ENCODE measurements at places on chromosomes 3 and 15.

GRCh38 chr3:125638799-125639198 is 43.5 kb upstream of the OSBPL11 start:
- no peak for DNase-seq

DNA sequence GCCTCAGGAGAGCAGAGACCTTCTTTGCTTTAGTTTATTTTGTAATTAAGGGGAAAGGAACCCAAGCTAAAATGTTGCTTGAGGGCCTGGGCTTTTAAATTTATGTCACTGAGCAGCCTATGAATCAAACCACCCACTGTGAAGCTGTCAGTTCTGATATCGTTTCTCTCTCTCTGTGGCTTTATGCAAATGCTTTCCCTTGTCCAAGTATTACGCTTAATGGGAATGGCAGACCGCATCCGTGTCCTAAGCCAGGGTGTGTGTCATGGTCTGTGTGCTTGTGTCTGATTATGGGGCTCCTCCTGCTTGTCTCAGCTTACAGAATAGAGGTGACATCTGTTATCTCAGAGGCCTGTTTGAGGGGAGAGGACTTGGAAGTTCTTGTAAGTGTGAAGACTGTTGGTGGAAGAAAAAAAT is 82.4 kb downstream of the EBLN2 start:
- DNase-seq, result no peak

- DNase-seq, result no peak
Observed at GRCh38 chr15:41945221-41945620, 27.1 kb downstream of the EHD4 start.

DNA sequence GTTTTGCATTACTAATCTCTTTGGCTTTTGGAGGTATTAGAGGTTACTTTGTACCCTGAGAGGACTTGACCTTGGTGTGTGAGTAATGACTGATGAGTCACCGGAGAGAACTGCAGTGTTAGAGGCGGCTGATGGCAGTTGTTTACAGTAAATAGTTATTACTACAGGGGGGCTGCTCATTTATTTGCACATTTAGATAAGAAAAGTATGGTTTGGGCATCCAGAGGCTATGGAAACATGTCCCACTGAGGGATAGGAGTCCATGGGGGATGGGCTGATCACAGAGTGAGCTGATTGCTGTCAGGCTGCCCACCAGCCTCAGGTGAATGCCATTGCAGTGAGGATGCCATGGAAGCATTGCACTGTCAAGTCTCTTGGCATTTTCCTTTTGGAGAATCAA is 17.3 kb upstream of the STAC start:
- peak; percentile 36 for DNase-seq

GRCh38 chr3:105480768-105481167 is 114.1 kb downstream of the ALCAM start:
- no peak for DNase-seq

DNA sequence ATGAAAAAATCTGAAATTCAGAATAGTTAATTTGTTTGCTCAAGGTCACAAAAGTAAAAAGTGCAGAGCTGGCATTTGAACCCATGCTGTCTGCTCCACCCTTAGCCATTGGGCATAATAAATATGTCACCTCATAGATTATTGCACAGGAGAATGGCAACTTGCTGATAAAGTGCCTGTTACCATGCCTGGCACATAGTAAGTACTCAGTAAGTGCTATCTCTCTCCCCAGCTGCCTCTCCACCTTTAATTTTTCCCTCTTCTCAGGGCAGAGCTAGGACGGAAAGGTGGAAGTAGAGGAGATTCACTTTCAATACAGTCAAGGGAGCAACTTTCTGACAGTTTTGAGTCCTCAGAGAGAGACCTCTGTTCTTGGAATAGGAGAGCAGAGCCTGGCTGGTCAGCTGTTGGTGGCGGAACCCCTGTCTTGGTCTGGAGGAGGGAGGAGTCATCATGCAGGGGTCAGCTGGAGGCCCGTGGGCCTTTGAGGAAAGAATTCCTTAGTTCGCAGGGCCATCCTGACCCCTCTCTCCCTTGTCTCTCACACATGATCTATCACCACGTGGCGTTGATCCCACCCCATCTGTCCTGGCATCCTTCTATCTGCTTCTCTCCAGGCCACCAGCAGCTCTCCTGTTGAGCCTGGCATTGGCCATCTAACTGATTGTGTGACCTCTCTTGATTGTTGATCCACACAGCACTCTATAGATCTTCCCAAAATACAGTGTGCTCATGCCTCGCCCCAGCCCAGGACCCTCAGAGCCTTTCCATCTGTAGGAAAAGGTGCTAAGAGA is 149.3 kb downstream of the RPLP1 start:
- DNase-seq, result no peak

GRCh38 chr15:81484086-81484955 is 110.3 kb upstream of the TMC3 start:
- no peak for DNase-seq

DNA sequence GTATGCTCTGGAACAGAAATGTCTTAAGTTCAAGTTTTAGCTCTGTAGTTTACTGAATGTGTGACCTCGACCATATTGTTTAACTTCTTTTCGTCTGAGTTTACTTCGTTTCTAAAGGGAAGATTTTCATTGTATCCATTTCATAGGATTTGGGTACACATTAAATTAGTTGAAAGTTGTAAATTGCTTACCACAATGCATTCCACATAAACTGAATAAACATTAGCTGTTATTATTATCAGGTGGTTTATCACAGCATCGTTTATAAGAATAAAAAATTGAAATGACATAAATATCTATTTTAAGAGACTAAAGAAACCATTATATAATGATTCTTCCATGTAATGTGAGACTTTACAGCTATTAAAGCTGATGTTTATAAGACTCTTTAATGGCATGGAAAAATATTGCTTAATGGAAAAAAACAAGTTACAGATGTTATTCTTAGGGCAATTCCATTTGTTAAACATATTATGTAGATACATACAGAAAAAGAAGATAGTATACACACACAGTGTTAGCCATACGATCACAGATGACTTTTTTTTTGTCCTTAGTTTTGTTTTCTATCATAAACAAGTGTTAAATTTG is 342.3 kb upstream of the SGO1 start:
- DNase-seq, result no peak

GRCh38 chr15:92811148-92811913 is 88.8 kb upstream of the CHD2 start:
- DNase-seq, result no peak

DNA sequence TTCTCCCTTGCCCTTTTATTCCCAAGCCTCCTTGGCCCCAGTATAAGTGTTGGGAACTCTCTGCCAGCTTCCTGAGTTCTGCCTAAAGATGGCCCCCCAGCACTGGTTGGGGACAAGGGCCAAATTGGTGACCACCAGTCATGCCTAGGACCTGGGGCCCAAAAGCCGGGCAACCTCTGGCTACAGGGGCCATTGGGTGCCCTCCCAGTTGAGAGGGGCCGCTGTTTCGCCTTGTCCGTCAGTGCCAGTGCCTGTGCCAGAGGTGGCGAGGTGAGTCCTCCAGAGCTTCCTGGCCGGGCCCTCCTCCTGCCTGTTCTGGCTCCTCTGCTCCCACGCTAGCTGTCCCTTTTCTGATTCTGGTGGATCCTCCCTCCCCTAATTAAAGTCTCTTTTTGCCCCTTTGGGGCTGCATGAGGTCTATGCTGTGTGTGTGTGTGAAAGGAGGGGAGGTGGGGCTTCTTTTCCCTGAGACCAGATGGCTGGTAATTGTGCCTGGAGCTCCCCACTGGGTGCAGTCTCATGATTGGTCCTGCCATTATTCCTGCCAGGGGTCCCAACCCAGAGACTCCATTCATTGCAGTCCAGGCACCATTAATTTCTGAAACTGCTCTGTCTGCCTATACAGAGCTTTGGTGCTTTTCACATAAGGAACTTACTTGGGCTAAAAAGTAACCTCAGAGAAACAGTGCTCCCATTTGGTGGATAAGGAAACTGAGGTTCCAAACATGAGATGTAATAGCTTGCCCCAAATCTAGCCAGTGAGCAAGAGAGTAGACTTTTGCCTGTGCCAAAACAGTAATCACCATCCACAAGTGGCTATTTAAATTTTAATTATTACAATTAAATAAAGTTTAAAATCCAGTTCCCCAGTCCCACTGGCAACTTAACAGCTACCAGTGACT is 3.1 kb upstream of the TTLL3 start:
- DNase-seq, result no peak

- no peak for DNase-seq
Observed at GRCh38 chr3:59319442-59319841, 269.6 kb upstream of the CFAP20DC start.

- no peak for DNase-seq
Observed at GRCh38 chr3:48140936-48141603, 47.1 kb downstream of the CDC25A start.

GRCh38 chr3:128260275-128260674 is 107.0 kb downstream of the EEFSEC start:
- no peak for DNase-seq

GRCh38 chr15:70314688-70315087 is 217.0 kb upstream of the TLE3 start:
- no peak for DNase-seq

- DNase-seq, result no peak
Observed at GRCh38 chr3:158313338-158313927, 203.5 kb downstream of the RSRC1 start.

GRCh38 chr3:5017925-5018531 is 38.8 kb downstream of the BHLHE40 start:
- no peak for DNase-seq

DNA sequence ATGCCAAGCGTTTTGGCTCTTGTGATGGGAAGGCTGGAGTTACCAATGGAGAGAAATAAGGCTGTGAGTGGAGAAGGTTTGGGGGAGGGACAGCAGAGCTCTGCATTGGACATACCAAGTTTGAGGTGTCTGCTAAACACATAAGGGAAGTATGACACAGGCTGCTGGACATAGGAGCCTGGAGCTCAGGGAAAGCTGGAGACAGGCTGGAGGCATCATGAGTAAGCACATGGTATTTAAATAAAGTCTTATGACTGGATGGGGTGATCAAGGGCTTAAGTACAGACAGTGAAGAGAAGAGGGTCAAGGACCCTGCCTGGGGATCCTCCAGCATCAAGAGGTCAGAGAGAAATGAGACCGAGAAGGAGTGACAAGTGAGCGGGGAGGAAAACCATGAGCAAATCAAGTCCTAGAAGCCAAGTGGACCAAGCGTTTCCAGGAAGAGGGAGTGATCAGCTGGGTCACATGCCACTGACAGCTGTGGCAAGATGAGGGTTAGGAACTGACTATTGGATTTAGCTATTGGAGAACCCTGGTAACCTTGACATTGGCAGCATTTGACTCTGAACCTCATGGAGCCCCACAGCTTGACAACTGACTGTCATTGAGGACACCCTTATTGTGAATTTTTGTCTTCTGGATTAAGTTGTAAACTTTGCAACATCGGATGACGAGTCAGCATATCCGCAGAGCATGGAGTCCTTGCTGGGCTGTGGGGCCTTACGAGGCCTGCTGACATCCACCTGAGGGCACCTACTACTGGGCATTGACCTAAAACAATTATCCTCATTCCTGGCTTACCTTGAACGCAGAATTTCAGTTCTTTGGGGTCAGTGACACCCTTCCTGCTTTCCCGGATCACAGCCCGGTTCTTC is 78.7 kb upstream of the ETV5 start:
- DNase-seq, result no peak

GRCh38 chr3:17356585-17356984 is 385.8 kb downstream of the TBC1D5 start:
- no peak for DNase-seq

DNA sequence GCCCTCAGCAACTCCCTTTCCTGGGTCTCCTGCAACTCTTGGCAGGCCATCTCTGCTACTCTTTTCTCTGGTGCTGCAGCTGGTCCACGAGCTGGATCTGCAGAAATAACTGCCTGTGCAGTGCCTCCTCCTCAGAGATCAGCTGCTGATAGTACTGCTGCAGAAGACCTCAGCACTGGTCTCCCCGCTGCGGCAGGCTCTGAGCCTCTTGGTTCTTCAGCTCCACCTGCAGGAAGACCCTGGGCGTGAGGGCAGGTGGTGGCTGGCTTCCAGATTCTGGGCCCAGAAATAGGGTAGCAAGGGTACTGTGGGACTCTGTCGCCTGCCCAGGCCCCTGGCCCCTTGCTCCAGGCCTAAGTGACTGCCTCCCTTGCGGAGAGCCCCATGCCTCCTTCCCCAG is 79.7 kb upstream of the C2CD4B start:
- no peak for DNase-seq

DNA sequence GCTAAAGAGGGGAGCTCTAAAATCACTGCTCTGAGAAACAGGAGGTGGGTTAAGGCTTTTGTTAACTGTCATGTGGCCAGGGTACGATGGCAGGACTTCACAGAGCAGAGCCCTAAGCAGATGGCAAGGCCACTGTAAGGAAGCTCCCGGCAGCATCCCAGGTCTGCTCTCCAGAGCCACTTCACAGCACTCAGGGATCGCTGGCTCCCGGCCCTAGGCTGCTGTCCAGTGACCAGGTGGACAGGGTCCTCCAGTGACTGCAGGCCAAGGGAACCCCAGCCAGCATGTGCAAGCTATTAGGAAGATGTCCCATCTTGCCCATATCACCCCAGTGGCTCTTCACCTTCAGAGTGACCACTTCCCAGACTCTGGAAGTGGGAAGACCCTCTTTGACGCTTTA is 10.4 kb downstream of the TMEM41A start:
- DNase-seq, result no peak

GRCh38 chr15:36278219-36278618 is 301.2 kb upstream of the CDIN1 start:
- no peak for DNase-seq

- DNase-seq, result no peak
Observed at GRCh38 chr15:40420071-40420713, 14.6 kb downstream of the IVD start.

- peak; percentile 50 for DNase-seq
Observed at GRCh38 chr3:62888180-62888579, 13.0 kb upstream of the CADPS start.

- no peak for DNase-seq
Observed at GRCh38 chr3:88595026-88595425, 445.3 kb downstream of the C3orf38 start.

- DNase-seq, result no peak
Observed at GRCh38 chr3:140572334-140572733, 105.5 kb upstream of the TRIM42 start.

DNA sequence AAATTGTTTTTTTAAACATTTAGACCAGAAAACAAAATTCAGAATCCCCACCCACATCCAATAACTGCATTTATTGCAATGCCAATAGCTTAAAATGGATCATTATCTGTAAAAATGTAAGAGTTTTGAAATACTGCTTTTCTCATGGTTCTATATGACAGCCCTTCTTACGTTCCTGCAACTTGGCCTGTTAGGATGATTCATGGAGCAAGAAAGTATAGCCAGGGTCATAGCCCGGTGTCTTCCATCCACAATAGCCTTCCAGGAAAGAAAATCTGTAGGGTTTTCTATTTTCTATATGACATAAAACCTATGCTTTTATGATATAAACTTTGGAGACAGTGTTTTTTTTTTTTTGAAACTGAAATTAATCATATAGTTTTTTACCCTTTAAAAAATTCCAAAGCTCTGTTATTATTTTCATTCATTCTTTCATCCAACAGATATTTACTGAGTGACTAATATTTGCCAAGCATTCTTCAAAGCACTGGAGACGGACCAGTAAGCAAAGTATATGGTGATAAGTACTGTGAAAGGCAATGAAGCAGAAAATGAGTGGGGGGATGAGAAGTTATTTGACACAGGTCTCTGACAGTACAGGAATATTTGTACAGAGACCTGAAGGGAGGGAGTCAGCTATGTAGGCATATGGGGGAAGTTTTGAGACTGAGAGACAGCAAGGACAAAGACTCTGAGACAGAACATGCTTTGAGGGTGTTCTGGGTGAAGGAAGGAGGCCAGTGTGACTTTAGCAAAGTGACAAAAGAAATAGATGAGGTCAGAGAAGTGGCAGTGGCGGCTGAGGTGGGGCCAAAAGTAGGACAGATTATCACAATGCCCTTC is 29.0 kb upstream of the SLC2A2 start:
- no peak for DNase-seq

- DNase-seq, result no peak
Observed at GRCh38 chr3:175336406-175337133, 477.4 kb downstream of the NAALADL2 start.

- no peak for DNase-seq
Observed at GRCh38 chr15:93179072-93179471, 90.1 kb upstream of the RGMA start.
